ENCODE measurements at places on chromosomes 1 and 21.

GRCh38 chr1:88079036-88079435, 605.0 kb upstream of the PKN2 start:
- peak; percentile 3 for DNase-seq

GRCh38 chr1:53163291-53163768, 20.9 kb upstream of the SLC1A7 start:
- DNase-seq = no peak

- DNase-seq = peak; percentile 50
Observed at GRCh38 chr1:229869240-229869639, 197.8 kb upstream of the GALNT2 start.

DNA sequence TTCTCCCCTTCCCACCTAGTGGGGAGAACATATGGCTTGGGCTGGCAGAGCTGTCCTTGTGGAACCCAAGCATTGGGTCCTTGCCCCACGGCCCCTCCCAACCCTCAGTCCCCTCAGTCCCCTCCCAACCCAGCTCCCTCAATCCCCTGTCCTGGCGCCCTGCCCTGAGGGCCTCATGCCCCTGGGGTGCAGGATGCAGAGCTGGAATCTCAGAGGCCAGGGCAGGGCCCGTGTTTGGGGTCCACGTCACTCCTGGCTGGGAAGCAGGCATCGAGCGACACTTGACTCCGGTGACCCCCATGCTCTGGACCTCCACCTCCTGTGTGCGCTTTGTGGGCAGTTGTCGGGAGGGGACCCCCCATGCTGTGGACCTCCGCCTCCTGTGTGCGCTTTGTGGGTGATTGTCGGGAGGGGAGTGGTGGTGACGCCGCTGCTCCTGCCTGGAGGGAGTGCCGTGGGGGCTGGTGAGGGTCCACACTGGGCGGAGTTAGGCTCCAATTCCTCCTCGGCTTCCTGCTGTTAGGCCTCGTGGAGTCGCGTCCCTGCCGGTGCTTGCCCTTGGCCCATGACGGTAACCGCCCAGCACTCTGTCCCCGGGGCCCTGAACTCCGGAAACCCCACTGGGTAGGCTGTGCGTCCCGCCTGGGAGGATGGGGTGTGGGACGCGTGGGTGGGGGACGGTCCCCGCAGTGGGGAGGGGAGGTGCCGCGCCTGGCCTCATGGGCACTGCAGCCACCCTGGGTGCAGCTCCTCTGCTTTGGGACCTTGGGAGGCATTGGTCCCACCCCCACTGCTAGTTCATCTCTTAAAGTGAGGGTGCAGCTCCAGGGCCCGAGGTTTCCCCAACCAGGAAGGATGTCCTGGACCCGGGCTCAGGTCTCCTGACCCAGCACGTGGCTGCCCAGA, 31.2 kb downstream of the SLX9 start:
- no peak for DNase-seq

- no peak for DNase-seq
Observed at GRCh38 chr1:240021709-240022108, 70.0 kb upstream of the FMN2 start.

GRCh38 chr1:35600593-35600992, 27.5 kb downstream of the TFAP2E start:
- no peak for DNase-seq

- DNase-seq = no peak
Observed at GRCh38 chr1:117630423-117630998, 24.7 kb downstream of the TENT5C start.

DNA sequence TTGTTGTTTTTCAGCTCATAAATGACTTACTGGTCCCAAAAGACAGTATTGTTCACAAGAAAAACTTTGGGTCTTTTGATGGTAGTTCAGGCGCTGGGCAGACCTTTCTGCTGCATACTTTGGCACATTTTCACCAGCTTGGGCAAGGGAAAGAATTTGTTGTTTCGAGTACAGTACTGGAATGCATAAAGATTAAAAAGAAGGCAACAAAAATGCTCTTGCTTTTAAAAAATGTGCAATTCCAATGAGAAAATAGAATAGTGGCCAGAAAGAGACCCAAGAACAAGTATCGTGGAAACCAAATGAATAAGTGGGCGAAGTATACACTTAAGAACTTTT, 56.0 kb downstream of the CLIC6 start:
- no peak for DNase-seq

- no peak for DNase-seq
Observed at GRCh38 chr1:191752342-191752741, 405.9 kb upstream of the RGS18 start.
